ENCODE measurements at places on chromosomes 2 and 18.

- no peak for DNase-seq
Measured at GRCh38 chr18:47701134-47701533, 229.3 kb downstream of the SMAD2 start.

DNA sequence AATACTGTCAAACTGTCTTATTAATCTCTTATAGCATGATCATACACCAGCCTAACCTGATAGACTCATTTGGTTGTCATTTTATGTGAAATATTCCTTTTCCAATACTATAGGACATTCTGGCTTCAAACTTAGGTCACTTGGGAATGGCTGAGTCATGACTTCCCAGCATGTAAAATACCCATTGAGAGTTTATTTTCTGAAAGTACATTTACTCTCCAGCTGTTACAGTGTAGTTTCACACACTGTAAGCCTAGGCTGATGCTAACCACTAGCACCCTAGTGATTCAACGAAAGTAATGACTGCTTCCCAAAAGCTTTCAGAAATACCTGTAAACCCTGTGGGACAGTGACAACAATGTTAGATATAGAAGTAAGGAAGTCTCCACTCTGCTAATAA is 93.8 kb downstream of the FIGN start:
- DNase-seq, result no peak

- DNase-seq, result no peak
Measured at GRCh38 chr2:179031731-179032408, 18.1 kb downstream of the CCDC141 start.

DNA sequence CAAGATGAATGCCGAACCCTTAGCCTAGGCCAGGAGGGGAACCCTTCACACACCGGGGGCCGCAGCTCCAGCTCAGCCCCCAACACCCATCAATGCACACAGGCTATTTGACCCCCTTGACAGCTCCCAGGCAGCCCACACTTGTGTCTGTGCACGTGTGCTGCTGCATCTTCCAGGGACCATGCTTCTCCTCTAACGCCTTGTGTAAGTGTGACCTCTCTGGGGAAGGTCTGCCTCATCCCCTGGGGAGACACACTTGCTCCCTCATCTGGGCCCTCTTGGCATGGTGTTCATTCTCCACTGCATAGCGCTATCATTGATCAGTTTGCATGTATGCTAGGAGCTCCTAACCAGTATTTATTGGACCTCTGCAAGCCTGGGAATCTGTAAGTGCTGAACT is 120.0 kb upstream of the FHL2 start:
- no peak for DNase-seq

- no peak for DNase-seq
Measured at GRCh38 chr2:107436281-107436680, 390.4 kb upstream of the RGPD4 start.

DNA sequence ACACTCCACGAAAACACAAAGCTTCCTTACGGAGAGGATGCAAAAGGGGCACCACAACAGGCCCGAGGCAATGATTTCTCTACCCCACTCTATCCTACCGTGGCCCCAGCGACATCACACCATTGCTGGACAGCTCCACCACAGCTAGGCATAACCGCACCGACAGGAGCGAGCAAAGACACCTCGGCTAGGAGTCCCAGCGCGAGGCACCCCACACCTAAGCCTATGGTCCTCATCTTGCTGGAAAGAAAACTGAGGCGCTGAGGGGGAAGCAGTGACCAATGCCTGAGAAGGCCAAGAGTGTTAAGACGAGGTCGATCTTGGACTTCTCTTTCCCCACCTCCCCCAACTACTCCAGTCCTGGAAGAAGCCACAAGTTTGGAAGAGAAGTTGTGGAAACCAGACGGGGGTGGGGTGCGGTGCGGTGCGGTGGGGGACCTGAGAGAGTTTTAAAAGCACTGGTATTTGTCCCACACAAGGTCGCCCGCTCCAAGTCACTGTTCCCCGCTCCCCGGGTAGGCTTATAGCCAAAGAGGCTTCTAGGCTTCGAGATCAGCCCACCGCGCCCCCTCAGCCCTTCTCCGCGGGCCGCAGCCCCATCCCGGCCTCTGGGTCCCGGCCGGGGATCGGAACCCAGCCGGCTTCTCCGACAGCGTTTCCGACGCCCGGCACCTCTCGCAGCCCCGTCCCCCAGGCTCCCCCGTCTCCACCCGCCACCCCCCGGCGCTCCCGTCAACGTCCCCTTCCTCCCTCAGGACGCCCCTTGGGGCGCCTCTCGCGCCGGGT is 766 bp downstream of the PDE6D start:
- DNase-seq, result no peak

GRCh38 chr18:3447895-3448837 is 1.8 kb upstream of the TGIF1 start:
- peak; percentile 52 for DNase-seq

- DNase-seq, result no peak
Measured at GRCh38 chr18:79904357-79905147, 46.9 kb downstream of the SLC66A2 start.

DNA sequence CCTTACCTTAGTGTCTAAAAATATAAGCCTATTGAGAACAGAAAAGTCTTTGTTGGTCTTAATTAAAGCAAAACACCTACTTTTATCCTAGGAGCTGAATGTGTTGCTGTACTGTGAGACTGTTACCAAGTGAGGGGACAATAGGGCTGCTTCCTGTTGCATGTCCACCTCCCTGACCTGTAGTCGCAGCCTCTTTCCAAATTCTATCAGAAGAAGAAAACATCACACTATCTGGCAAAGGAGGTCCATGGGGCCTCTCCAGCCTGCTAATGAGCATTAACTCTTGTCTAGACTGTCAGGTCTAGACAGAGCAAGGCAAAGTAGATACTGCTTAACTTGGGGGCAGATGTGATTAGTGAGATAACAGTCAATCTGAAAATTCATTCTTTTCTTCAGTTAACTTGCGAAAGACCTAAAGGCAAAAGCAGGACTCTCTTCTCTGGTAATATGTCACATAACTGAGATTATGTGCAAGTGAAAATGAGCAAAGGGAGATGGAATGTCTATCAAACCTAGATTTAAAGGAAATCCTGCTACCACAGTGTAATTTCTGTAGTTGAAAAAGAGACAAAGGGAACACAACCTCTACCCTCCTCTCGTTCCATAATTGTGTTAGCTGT is 66.9 kb downstream of the CDH20 start:
- DNase-seq, result no peak

DNA sequence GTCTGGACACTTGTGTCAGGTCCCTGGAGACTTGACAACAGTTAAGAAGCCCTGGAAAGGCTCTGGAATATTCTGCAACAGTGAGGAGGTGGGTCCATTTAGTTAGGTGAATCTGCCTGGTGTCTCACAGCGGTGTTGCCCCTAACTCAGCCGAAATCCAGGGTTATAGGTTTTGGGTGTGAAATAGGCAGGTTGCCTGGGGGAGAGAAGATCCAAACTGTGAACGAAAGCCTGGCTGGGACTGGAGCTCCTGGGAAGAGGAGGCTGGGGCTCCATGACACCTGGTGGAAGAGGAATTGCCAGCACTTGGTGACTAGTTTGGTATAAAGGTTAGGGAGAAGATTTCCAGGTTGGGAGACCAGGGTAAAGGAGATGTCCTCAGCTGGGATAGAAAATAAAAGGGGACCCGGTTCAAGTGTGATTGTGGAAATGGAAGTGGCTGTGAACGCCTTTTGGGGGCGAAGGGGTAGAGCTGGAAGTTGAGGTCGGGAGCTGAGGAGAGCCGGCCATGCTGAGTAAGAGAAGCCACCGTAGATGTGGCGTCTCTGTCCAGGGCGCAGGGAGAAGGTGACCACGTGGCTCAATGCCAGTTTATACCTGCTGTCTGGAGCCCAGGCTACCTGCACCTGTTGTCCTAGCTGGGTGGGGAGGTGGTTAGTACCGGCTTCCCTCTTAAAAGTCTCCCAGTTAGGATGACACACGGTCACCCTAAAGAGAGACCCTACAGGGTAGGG is 3.0 kb upstream of the GAREM2 start:
- no peak for DNase-seq

- DNase-seq, result no peak
Measured at GRCh38 chr2:238104691-238105371, 4.7 kb downstream of the ESPNL start.

GRCh38 chr2:20188851-20189250 is 36.1 kb downstream of the SDC1 start:
- no peak for DNase-seq

- no peak for DNase-seq
Measured at GRCh38 chr2:74632939-74633312, 15.2 kb downstream of the M1AP start.

- DNase-seq, result no peak
Measured at GRCh38 chr2:43387092-43388062, 161.0 kb upstream of the ZFP36L2 start.

- no peak for DNase-seq
Measured at GRCh38 chr2:119901013-119901412, 111.9 kb upstream of the EPB41L5 start.

- no peak for DNase-seq
Measured at GRCh38 chr2:191430476-191430875, 185.3 kb downstream of the MYO1B start.

GRCh38 chr2:237760506-237761502 is 37.8 kb upstream of the RBM44 start:
- DNase-seq, result no peak

DNA sequence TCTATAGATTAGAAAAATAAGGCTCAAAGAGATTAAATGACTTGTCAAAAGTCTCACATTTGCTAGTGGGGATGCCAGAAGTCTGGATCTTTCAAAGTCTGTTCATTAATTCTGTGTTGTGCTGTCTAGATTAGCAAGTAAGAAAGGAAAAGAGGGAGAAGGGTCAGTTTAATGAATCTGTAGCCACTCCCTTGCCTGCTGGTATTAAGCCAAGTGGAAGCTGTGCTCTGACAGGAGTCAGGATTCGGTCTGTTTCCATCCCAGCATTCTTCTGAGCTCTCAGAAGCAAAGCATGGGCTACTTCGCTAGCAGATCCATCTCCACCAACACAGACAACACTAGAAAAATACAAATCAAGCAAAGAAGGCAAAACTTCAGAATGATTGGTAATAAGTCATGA is 98.5 kb downstream of the CERKL start:
- DNase-seq, result no peak

- DNase-seq, result no peak
Measured at GRCh38 chr2:5315041-5315440, 377.1 kb upstream of the SOX11 start.

- no peak for DNase-seq
Measured at GRCh38 chr2:145169285-145169684, 649.4 kb upstream of the ZEB2 start.

GRCh38 chr2:239397931-239398471 is 2.8 kb downstream of the HDAC4 start:
- DNase-seq, result no peak

GRCh38 chr2:174630107-174630506 is 32.5 kb upstream of the WIPF1 start:
- DNase-seq, result no peak

DNA sequence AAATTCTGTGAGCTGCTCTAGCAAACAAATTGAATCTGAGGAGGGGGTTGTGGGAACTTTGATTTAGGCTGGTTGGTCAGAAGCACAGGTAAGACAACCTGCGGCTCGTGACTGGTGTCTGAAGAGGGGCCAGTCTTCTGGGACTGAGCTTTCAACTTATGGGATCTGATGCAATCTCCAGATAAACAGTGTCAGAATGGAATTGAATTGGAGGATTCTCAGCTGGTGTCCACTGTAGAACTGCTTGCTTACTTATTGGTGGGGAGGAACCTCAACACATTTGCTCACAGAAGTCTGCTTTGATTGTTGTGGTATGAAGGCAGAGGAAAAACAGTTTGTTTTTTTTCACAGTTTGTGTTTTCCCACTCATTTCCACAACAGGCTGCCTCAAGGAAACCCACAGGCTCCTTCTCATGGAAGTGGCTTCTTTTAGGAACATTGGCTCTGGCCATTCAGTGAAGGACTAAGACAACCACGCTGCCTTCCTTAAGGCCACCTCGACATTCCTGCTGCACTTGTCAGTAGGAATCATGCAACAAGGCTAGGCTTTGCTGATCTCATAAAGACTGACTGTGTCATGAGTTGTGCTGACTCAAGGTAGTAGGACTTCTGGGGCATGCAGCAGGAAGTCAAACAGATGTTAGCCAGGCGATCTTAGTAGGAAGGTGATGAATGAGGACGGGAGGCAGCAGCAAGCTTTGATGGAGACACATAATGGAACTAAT is 104.7 kb downstream of the TSN start:
- DNase-seq, result no peak

GRCh38 chr2:202831242-202832220 is 40.0 kb downstream of the ICA1L start:
- DNase-seq, result peak; percentile 1

DNA sequence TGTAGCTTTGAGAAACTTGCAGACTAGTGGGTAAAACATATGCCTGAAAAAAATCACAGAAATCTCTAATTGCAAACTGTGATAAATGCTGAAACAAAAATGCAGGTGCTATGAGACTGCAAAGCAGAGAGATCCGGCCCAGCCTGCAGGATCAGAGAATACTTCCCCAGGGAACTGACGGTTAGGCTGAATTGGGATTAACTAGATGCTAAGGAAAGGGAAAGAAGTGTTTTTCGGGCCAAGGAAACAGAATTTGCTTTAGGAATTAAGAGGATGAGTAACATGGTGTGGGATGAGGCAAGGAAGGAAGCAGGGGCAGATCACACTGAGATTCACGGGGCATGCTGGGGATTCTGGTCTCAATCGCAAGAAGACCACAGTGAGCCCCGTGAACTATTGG is 71.5 kb downstream of the OSBPL6 start:
- no peak for DNase-seq

- DNase-seq, result no peak
Measured at GRCh38 chr2:26462511-26463243, 15.2 kb downstream of the OTOF start.

- no peak for DNase-seq
Measured at GRCh38 chr2:134391751-134392160, 137.9 kb downstream of the MGAT5 start.

GRCh38 chr18:51235009-51235789 is 37.7 kb upstream of the MEX3C start:
- no peak for DNase-seq

GRCh38 chr2:99171377-99172140 is 9.3 kb downstream of the MITD1 start:
- DNase-seq, result no peak

- no peak for DNase-seq
Measured at GRCh38 chr2:220466251-220466691, 838.8 kb downstream of the SLC4A3 start.

- DNase-seq, result no peak
Measured at GRCh38 chr2:232230560-232230959, 148.0 kb upstream of the ALPP start.

GRCh38 chr2:241750076-241750840 is 15.8 kb downstream of the D2HGDH start:
- no peak for DNase-seq

GRCh38 chr2:19883486-19883885 is 18.3 kb downstream of the TTC32 start:
- DNase-seq, result no peak

DNA sequence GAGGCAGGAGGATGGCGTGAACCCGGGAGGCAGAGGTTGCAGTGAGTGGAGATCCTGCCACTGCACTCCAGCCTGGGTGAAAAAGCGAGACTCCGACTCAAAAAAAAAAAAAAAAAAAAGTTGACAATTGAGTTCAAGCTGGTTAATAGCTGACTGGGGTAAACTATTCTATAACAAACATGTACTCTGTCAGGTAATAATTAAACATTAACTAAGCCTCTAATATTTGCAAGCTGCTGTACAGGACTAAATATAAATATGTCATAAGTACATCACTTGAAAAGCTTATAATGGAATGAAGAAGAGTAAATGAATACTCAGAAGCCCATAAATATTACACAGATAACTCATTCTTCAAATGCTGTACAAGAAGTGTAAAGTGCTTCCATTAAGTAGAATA is 190.4 kb upstream of the CRIM1 start:
- no peak for DNase-seq

All from stimulated activated CD8-positive, alpha-beta memory T cell treated with anti-CD3 and anti-CD28 coated beads, Interleukin-15, amount 100 ng/mL, for 1 hour (primary cell).